Mesenteric fat pad (tissue), 1 donor: ENCODE measurements at places on chromosomes 4 and X. TPM values are rescaled to one million over a fixed set of nuclear protein-coding genes. Genes with fewer than 3 reads are reported as not detected.

SASH3 gene
- total RNA-seq: 24.3 TPM

GRCh38 chr4:90219822-90220221 is 92.6 kb downstream of the CCSER1 start:
- DNase-seq: no peak

- DNase-seq: no peak
Observed at GRCh38 chrX:112056476-112056875, 26.1 kb downstream of the TRPC5 start.

NDNF gene
- total RNA-seq: 2.5 TPM

- DNase-seq: no peak
Observed at GRCh38 chrX:49176421-49177326, 5.0 kb downstream of the PLP2 start.

- peak; percentile 99 for DNase-seq
Observed at GRCh38 chrX:23782863-23783588, at the start of gene SAT1. Gene SAT1, plus strand, starts transcription at chrX:23783173. Its CDS starts 179 bp downstream, at chrX:23783352.

KIT gene
- 7.8 TPM for total RNA-seq

GRCh38 chr4:89509708-89510281 is 202.2 kb upstream of the GPRIN3 start:
- no peak for DNase-seq

DNA sequence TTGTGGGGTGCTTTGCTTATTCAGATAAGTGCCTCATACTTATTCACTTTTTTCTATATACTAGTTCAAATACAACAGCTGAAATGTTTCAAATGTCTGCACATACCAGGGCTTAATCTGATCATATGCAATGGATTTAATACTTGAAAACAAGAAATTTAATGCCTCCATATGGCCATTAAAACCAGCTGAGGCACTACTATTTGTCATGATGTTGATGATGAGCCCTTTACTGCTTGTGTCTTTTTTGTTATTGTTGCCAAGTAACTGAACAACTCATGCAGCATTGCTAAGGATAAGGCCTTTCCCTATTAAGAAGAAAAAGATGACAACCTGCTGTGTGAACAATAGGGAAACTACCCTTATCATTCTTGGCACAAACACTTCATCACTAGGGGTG is 52.5 kb downstream of the MAGEB10 start:
- no peak for DNase-seq

GRCh38 chr4:94623126-94623911 is 134.4 kb upstream of the BMPR1B start:
- DNase-seq: no peak

DNA sequence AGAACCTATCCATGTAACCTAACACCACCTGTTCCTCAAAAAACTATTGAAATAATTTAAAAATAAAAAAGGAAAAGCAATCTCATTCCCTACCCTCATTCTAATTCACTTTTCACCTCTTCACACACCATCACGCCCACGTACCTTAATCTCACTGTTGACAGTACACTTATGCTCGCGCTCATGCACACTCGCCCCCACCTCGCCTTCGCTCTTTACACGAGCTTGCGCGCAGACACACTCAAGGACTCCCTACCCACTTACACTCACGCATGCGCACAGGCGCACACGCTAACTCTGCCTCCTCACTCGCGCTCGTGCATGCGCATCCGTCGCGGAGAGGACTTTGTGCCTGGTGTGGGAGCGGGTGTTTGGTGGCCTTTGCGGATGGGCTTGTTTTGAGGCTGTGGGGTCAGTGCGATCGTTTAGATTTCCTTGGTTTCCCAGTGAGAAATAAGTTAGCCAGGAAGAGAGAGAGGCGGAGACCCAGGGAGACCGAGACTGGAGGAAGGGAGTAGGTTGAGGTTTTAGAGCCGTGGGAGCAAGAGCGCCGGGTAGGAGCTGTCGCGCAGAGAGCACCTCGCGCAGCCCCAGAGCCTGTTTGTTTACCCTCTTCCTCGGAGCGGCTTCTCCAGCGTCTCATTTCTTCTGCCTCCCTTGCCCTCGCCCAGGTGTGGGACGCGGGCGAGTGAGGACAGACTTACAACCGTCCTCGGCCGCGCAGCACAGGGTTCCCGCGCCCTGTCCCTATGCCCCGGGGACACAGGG is 8.1 kb upstream of the GSX2 start:
- DNase-seq: peak; percentile 92

DNA sequence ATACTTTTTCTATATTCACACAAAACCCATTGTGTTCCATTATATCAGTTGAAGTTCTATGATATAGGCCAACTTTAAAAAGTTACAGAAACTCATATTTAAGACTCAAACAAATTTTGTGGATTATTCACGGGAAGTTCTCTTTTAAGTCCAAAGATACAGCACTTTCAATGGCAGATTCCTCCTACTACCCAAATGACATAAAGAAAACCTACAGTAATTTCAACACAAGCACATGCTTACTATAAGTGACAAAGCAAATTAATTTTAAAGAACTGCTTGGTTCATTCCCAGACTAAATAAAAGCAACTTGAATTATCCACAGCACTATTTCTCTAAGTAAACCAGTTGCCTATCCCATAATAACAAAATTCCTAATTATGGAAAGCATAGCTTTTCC is 4.1 kb downstream of the PPA2 start:
- DNase-seq: no peak

DNA sequence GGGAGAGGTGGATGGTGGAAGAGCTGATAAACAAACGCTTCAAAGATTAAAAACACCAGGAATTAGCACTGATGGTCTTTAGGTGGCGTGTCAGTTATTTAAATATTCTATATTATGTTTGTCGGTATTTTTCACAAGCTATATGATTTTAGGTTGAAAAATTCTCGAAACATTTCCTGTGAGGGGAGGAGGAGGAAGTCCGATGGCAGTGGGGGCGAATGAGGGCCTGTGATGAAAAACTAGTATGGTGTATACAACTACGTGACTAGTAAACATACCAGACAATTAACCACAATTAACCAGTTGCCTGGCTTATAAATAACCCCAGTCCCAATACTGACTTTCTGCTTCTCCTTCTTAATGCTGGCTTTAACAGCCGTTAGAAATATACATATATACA is 595 bp upstream of the NAP1L2 start:
- no peak for DNase-seq

GRCh38 chr4:85707611-85708010 is 232.7 kb downstream of the ARHGAP24 start:
- no peak for DNase-seq

- no peak for DNase-seq
Observed at GRCh38 chrX:80876877-80877276, 67.2 kb upstream of the BRWD3 start.

PLAC1 gene
- not detected for total RNA-seq

GRCh38 chr4:164169591-164169990 is 584.3 kb upstream of the SMIM31 start:
- no peak for DNase-seq

DNA sequence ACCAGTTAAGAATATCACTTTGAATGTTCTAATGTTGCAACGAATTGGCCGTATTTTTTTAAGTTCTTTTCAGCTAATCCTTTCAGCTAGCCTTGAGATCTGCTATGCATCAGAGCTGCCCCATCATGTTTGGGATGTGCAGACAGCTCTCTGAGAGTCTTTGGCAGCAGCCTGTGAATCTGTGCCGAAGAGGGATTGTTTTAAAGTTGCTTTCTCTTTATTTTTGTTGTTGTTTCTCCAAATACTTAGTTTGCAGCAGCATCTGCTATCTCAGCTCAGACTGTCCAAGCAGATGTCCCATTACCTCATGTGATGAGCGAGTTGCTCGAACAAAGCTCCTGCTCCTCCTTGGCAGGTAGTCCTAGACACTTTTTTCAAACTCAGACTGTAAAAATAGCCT is 1002.5 kb upstream of the INTU start:
- no peak for DNase-seq

GRCh38 chr4:183522821-183523220 is 18.0 kb downstream of the ING2 start:
- DNase-seq: no peak

GRCh38 chr4:136909626-136910025 is 622.7 kb downstream of the PCDH18 start:
- DNase-seq: no peak

- no peak for DNase-seq
Observed at GRCh38 chr4:5158825-5159224, 107.5 kb downstream of the STK32B start.

DNA sequence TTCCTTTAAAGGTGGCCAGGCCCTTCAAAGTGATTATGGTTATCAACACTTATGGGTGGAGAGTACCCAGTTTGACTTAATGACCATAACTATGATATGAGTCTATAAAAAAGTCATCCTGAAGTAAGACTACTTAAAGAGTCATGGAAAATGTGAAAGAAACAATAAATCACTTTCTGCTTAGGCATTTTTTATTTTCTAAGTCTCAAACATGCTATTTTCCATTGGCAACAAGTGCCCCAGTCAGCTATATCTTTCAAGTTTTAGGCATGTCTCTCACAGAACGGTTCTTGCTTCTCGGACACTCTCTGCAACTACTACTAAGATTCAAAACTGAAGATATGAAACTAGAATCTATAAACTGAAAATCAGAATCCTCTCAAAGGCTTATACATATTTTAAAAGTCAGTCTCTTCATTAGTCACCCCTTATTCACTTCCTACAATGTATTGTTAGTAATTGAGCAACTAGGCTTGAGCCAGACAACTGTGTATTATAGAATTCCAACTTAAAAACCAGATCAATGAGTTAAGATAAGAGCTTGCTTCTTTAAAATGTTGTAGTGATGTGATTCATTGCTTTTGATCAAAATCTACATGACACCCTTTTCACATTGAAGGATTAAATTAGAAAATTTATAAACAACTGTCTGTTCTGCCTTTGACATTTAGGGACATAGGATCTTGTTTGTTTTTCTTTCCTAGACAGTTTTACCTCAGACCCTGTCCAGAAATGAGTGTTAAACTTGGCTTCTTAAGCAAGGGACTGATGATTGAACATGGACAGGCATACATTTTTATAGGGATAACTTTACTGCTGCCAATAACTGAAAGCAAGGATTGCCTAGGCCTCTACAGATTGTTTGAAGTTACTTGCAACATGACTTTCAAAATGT is 2.9 kb downstream of the ANTXR2 start:
- DNase-seq: no peak

DNA sequence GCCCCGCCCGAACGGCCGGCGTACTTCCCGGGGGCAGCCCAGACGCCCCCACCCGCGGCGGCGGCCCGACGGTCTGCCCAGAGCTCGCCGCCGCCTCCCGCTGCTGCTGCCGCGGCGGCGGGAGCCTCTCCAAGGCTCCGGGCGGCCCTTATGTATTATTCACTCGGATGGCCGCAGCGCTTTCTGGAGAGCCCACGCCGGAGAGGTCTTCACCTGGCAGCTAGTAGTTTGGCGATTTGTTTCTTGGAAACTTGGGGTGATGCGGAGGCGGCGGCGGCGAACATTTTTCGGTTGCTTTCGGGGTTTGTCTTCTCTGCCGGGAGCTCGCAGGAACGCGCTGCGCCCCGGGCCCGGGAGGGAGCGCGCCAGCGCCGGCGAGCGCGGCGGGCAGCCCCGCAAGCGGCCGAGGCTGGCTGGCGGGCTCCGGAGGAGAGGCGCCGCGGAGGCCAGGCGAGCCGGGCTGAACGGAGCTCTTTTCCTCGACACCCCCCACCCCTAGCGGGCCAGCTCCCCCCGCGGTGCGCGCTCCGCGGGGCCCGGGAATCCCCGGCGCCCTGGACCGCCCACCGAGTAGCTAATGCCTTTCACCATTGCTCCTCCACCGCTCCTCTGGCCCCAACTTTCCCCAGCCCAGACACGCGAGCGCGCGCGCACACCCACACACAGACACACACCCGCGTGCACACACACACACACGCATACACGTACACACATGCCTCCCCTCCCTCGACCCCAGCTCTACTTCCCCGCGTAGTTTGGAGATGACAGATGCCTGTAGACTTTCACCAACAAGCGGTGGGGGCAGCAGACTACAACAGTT is 113.5 kb downstream of the DHX15 start:
- no peak for DNase-seq

TBX22 gene
- total RNA-seq: not detected

DNA sequence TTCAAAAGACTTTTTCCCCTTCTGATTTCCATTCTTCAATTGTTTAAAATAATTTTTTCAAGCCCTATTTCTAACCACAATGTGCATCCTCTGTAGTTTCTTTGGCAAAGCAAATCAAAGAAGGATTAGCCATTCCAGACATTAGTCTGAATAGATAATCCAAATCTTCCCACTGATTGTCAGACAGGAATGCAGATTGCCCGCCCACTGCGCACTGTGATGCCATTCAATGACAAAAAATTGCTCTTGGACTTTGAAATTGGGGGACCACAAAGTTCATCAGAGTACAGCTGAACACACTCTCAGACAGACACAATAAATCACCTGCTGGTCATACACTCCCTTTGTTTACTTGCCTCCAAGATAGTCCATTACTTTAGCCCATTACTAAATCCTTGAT is 216.5 kb upstream of the DKK2 start:
- no peak for DNase-seq

GRCh38 chrX:66233209-66233608 is 69.2 kb downstream of the HEPH start:
- DNase-seq: no peak
